Muscle of arm (tissue), 14 donors: ENCODE measurements at places on chromosomes 6 and 20.

DNA sequence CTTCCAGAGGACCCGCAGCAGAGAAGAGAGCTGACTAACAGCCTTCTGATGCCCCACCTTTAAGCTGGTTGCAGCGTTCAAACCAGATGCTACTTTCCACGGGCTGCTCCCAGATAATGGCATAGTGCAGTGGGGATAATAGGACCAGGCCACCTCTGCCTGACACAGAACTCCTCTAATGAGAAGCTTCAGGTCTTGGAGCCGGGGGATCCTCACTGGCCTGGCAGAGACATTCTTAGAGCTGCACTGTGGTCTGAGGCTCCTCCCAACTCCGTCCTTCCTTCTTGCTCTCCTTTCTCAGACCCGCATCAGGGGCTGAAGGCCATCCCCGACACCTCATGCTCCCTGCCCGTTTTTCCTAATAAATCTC, 206.6 kb upstream of the MARCKS start:
- DNase-seq = no peak

DNA sequence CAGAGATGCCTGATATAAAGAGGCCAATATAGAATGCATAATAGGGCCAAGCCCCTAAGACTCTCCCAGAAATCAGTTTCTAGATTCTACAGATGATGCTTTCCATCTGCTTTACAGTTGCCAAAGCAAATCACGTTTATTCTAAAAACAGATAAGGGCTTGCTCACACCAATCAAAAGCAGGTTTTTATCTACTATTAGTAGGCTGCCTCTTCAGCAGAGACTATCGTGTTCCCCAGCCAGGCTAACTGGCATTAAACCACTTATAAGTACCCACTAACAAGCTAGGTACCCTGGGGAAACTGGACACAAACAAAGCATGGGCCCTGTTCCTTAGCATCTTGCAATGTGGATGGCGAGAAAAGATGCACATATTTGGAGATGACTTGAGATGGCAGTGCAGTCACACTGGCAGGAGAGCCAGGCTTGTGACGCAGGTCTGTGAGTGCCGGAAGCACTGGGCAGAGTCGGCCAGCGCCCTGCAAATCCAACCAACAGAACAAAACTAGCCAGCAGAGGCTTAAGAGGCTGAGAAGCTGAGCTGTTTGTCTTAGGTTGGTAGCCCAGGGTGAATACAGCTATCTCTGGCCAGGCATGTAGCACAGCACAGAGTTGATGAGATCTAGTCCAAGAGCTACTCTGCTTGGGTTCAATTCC, 73.4 kb downstream of the GFOD1 start:
- DNase-seq = no peak

GRCh38 chr20:38316341-38316740, 12.4 kb downstream of the BPI start:
- no peak for DNase-seq

DNA sequence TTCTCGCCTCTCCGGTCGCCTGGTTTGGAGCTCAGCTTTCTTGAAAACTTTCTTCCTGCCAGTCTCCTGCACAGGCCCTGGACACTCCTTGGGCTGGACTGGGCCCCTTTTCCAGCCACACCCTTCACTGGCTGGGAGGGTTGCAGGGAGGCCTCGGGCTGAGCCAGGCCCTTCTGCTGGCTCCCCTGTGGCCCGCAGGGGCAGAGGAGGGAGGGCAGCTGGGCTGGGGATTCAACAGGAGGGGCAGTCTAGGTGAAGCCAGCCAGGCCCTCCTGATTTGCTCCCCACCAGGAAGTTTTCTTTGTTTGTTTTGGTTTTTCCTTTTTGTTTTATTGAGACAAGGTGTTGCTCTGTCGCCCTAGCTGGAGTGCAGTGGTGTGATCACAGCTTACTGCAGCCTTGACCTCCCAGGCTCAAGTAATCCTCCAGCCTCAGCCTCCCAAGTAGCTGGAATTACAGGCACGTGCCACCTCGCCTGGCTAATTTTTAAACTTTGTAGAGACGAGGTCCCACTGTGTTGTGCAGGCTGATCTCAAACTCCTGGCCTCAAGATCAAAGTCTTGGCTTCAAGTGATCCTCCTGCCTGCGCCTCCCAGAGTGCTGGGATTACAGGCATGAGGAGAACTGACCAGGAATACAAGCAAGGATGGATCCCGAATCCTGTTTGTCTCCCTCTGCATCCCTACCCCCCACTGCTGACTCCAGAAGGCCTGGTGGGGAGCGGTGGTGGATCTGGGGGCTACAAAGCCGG, 23.5 kb upstream of the CDH22 start:
- no peak for DNase-seq

DNA sequence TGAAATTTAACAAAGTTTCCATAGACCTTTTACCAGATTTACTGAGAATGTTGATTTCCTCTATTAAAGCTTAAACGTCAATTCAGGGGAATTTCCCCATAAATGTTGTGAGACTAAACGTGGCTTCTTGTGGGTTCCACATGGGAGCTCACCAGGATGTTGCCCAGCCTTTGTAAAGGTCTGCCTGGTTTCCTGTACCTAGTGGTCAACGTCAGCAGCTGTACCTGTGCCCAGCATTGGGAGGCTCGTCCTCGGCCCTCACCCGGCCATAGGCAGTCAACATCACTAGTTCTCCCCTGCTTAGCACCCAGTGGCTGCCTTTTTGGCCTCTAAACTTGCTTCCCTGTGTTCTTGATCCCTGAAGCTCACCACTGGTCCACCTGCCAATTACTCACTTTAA, 22.1 kb upstream of the CD83 start:
- no peak for DNase-seq

- DNase-seq = no peak
These were observed 103.2 kb downstream of the ARMC2 start for GRCh38 chr6:108951351-108951953.

- DNase-seq = no peak
These were observed 13.9 kb downstream of the RAMACL start for GRCh38 chr6:166572370-166573261.
